ENCODE measurements at places on chromosomes 2 and 18. TPM values are rescaled to one million over a fixed set of nuclear protein-coding genes. Genes with fewer than 3 reads are reported as not detected.

DNA sequence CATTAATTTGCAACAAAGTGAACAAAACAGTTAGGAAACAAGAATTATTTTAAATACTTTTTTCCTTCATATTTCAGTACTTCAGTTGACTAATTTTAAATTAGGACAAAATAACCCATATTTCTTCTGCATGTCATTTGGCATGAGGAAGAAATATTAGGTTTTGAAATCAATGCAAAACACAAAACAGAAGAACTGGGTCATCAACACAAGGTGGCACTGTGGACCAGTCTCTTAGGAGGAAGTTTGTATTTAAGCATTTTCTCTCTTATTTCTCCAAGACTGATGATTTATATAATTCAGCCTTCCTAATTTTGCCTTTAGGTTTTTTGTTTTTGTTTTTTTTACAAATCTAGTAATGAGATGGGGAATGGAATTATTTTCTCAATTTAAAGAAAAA lies 352.8 kb upstream of the KCNH7 start:
- no peaks in the 10 kb centered on the region for H3K36me3 ChIP-seq
- no peak for DNase-seq

DNA sequence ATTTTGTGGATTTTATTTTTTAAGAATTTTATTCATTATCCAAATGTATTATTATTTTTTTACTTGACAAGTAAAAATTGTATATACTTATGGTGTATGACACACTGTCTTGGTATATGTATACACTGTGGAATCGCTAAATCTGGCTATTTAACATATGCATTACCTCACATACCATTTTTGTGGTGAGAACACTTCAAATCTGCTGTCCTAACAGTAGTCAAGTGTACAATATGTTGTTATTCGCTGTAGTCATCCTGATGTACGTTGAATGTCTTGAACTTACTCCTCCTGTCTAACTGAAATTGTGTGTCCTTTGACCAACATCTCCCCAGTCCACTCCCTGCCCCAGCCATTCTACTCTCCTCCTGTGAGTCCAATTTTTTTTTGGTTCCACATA lies 153.2 kb upstream of the PTPRM start:
- H3K27me3 ChIP-seq, result no peaks in the 10 kb centered on the region
- H3K36me3 ChIP-seq, result no peaks in the 10 kb centered on the region

DNA sequence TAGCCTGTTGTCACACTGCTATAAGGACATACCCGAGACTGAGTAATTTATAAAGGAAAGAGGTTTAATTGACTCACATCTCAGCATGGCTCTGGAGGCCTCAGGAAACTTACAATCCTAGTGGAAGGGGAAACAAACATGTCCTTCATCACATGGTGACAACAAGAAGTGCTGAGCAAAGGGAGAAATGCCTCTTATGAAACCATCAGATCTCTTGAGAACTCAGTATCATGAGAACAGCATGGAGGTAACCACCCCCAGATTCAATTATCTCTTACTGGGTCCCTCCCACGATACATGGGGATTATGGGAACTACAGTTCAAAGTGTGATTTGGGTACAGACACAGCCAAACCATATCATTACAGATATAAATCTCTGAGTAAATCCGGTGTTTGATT lies 148.7 kb downstream of the PRPF40A start:
- H3K27ac ChIP-seq, result no peak overlapping the region
- no peaks in the 10 kb centered on the region for H3K36me3 ChIP-seq
- H3K4me3 ChIP-seq, result no peak overlapping the region
- H3K27me3 ChIP-seq, result no peaks in the 10 kb centered on the region
- DNase-seq, result no peak
- H3K4me1 ChIP-seq, result no peaks in the 10 kb centered on the region

DNA sequence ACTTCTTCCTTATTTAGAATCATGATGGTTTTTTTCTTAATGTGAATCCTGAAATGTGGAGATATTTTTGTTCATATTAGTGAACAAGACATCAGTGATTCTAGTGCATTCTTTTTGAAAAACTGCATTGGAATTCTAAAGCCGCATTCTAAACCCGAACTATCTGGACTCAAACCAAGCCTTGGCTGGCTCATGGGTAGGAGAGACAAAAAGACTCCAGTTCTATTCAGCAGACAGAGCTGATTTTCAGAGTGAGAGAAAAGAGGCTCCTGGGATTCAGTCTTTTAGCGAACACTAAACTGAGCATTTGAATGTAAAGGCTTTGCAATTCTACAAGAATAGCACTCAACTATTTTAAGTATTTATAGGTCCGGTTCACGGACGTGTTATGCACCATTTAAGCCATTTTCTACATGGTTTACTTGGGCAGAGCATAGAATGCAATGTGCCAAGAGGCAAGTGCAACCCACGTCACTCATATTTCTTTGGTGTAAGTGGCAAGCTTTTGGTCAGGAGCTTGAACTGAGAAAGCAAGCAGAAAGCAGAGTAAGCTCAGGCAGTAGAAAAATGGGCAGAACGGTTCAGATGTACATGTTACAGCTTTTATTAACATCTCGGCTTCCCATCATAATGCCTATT lies 227.3 kb upstream of the RAB12 start:
- no peak overlapping the region for H3K4me3 ChIP-seq
- DNase-seq, result no peak
- peaks cover 34% of the 10 kb centered on the region for H3K36me3 ChIP-seq
- H3K27me3 ChIP-seq, result no peaks in the 10 kb centered on the region

- H3K4me1 ChIP-seq, result no peaks in the 10 kb centered on the region
- H3K27ac ChIP-seq, result no peak overlapping the region
- H3K27me3 ChIP-seq, result no peaks in the 10 kb centered on the region
Observed at GRCh38 chr2:142320067-142320466, 189.3 kb upstream of the LRP1B start.

- H3K36me3 ChIP-seq, result no peaks in the 10 kb centered on the region
- H3K27me3 ChIP-seq, result no peaks in the 10 kb centered on the region
- no peak overlapping the region for H3K4me3 ChIP-seq
- H3K4me1 ChIP-seq, result no peaks in the 10 kb centered on the region
- no peak for DNase-seq
Observed at GRCh38 chr2:239587311-239587731, 186.5 kb upstream of the HDAC4 start.

DNA sequence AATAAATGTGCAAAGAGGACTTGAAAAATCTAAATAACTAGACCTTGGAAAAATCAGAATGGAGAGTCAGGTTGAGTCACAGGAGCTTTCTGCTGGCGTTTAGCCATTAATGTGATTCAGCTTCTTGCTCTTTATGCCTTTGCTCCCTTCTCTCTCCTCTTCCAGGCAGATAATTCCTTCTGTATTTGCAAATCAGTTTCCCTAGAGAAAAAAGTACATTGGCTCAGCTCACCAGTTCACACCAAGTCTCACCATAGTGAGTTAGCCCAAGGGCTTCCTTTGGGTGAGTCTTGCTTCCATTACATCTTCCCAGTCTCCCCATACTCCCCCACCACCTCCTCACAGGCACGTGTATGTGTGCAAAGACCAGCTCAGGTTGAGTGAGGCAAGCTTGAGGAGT lies 73.6 kb downstream of the CYBRD1 start:
- H3K27me3 ChIP-seq, result peaks cover 9% of the 10 kb centered on the region
- DNase-seq, result no peak
- H3K27ac ChIP-seq, result no peak overlapping the region
- H3K36me3 ChIP-seq, result no peaks in the 10 kb centered on the region

GRCh38 chr18:48921305-48922225 lies 29.2 kb downstream of the SMAD7 start:
- H3K27ac ChIP-seq, result peak overlapping the region; percentile 76
- DNase-seq, result no peak

DNA sequence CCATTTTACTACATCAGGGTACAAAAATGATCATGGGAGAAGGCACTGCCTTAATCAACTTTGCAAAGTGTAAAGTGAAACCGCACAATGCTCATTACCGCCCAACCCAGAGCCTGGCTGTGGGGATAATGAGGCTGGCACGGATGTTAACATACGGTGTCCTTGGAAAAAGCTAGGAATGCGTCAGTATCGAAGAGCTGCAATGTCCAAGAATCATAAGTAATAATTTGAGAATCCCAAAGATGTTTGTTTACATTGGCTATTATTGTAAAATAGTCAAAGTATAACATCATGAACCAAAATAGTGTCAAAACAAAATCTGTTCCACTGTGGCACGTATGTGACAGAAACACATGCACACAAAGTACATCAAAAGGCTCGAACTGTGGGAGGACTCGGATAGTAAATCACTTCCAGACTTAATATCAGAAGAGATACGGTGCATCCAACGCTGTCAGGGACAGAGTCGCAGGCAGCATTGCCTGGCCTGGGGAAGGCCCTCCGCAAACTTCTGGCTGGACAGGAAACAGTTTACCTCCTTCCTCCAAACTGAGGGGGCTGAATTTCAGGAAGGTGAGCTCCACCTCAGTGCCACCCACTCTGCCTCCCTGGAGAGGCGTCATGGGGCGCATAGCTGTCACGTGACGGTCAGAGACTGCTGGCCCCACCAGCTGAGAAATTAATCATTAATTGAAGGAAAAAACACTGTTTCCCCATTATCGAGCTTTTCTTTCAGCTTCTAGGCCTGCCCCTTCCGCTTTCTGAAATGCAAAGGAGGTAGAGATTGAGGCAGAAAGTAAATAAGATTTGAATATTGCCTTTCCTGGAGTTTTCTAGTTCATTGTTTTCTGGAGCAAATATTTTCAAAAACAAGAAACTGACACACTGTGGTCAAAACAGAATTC lies 1.8 kb upstream of the ID2 start:
- H3K4me1 ChIP-seq, result peaks cover 66% of the 10 kb centered on the region
- H3K27me3 ChIP-seq, result peaks cover 39% of the 10 kb centered on the region
- peak; percentile 81 for DNase-seq
- peak overlapping the region; percentile 95 for H3K27ac ChIP-seq
- no peaks in the 10 kb centered on the region for H3K36me3 ChIP-seq

GRCh38 chr18:69626171-69626570 lies 225.5 kb downstream of the DOK6 start:
- no peaks in the 10 kb centered on the region for H3K27me3 ChIP-seq
- H3K36me3 ChIP-seq, result no peaks in the 10 kb centered on the region
- H3K27ac ChIP-seq, result no peak overlapping the region
- H3K4me3 ChIP-seq, result no peak overlapping the region
- no peaks in the 10 kb centered on the region for H3K4me1 ChIP-seq

- H3K4me3 ChIP-seq, result no peak overlapping the region
- peaks cover 5% of the 10 kb centered on the region for H3K4me1 ChIP-seq
- H3K36me3 ChIP-seq, result peaks cover 16% of the 10 kb centered on the region
Observed at GRCh38 chr2:102040229-102040628, 48.5 kb downstream of the IL1R2 start.

GRCh38 chr2:26349690-26350089 lies 3.1 kb upstream of the ADGRF3 start:
- H3K27me3 ChIP-seq, result no peaks in the 10 kb centered on the region
- no peaks in the 10 kb centered on the region for H3K36me3 ChIP-seq

DNA sequence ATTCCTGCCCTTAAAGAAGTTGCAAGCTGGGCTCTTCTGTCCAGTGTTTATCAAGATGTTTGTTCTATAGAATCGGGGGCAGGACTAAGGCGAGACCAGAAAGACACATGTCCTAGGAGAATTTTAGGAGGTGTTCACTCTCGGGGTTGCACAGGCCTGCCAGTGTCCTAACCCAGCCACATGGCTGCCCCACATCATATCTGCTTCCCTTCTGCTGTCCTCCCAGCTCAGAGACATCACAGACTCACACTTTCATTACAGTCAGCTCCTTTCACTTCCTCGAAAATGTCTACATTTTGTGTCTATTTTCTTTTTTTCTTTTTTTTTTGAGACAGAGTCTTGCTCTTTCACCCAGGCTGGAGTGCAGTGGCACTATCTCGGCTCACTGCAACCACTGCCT lies 10.7 kb upstream of the MRO start:
- H3K36me3 ChIP-seq, result no peaks in the 10 kb centered on the region
- H3K4me3 ChIP-seq, result no peak overlapping the region
- no peaks in the 10 kb centered on the region for H3K4me1 ChIP-seq
- peak overlapping the region; percentile 69 for H3K27ac ChIP-seq
- DNase-seq, result no peak
- H3K27me3 ChIP-seq, result no peaks in the 10 kb centered on the region

DNA sequence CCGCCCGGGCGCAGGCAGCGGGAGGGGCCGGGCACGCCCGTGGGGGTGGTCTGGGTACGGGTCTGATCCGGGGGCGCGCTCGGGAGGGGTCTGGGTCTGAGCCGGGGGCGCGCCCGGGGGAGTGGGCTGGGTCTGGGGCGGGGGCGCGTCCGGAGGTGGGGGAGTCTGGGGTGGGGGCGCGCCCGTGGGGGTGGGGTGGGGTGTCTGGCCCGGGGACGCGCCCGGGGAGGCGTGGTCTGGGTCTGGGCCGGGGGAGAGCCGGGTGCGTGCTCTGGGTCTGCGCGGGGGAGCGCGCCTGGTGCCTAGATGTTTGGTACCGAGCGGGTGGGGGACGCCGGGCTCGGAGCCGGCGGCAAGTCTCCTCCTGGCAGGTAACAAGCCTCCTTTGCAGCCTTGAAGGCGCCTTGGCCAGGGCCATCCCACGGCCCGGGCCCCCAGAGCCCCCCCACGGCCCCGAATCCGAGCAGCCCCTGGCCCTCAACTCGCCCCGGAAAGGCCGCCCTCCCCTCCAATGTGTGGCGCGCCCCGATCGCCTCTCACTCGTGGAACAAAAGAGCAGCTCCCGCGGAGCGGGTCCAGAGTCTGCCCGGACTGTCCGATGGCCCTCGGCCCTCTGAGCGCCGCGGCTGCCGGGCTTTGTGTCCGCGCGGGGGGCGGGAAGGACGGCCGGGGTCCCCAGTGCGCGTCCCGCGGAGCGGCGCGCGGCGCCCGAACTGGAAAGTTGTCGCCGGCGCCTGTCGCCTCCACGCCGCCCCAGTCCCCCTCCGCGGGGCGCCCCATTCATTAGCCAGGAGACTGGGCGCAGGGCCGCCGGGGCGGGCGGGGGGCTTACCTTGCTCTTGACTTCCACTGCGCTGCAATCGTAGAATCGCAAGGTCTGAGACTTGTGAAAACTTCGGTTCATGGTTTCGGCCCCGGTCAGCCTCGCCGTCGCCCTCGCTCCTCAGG lies 595 bp downstream of the PARD6G start:
- peak overlapping the region; percentile 66 for H3K4me3 ChIP-seq
- H3K4me1 ChIP-seq, result no peaks in the 10 kb centered on the region
- H3K27ac ChIP-seq, result no peak overlapping the region
- DNase-seq, result no peak
- H3K36me3 ChIP-seq, result no peaks in the 10 kb centered on the region
- H3K27me3 ChIP-seq, result peaks cover 44% of the 10 kb centered on the region

- H3K27me3 ChIP-seq, result no peaks in the 10 kb centered on the region
- H3K27ac ChIP-seq, result no peak overlapping the region
- H3K4me3 ChIP-seq, result no peak overlapping the region
- DNase-seq, result no peak
- peaks cover 51% of the 10 kb centered on the region for H3K4me1 ChIP-seq
- peaks cover 19% of the 10 kb centered on the region for H3K36me3 ChIP-seq
Observed at GRCh38 chr2:127067620-127068350, 39.2 kb downstream of the BIN1 start.

GRCh38 chr2:176002688-176003210 lies 682 bp upstream of the LNPK start:
- DNase-seq, result peak; percentile 39
- peak overlapping the region; percentile 83 for H3K4me3 ChIP-seq
- no peaks in the 10 kb centered on the region for H3K36me3 ChIP-seq
- peak overlapping the region; percentile 76 for H3K27ac ChIP-seq
- no peaks in the 10 kb centered on the region for H3K27me3 ChIP-seq

Gene MFSD2B
- total RNA-seq, result 0.31 TPM

Gene GKN1
- total RNA-seq, result not detected

Gene ADD2
- 0.92 TPM for total RNA-seq

Gene CNGA3
- total RNA-seq, result not detected

Gene FAM237A
- total RNA-seq, result not detected

Gene SERPINB10
- total RNA-seq, result not detected

Measured in left lung (tissue), 14 donors.